Panc1 (cell line): ENCODE measurements at places on chromosomes 1 and 21. TPM values are rescaled to one million over a fixed set of nuclear protein-coding genes. Genes with fewer than 3 reads are reported as not detected.

Gene SLAMF9
- not detected for total RNA-seq

Gene SIK1
- total RNA-seq: 32.3 TPM

Gene LEFTY2
- total RNA-seq: not detected

Gene DHDDS
- total RNA-seq: 56.7 TPM

Gene AJAP1
- total RNA-seq: not detected
